ENCODE measurements at places on chromosomes 13 and 19.

- no peak for DNase-seq
Measured at GRCh38 chr19:4360641-4361151, 17.3 kb downstream of the MPND start.

DNA sequence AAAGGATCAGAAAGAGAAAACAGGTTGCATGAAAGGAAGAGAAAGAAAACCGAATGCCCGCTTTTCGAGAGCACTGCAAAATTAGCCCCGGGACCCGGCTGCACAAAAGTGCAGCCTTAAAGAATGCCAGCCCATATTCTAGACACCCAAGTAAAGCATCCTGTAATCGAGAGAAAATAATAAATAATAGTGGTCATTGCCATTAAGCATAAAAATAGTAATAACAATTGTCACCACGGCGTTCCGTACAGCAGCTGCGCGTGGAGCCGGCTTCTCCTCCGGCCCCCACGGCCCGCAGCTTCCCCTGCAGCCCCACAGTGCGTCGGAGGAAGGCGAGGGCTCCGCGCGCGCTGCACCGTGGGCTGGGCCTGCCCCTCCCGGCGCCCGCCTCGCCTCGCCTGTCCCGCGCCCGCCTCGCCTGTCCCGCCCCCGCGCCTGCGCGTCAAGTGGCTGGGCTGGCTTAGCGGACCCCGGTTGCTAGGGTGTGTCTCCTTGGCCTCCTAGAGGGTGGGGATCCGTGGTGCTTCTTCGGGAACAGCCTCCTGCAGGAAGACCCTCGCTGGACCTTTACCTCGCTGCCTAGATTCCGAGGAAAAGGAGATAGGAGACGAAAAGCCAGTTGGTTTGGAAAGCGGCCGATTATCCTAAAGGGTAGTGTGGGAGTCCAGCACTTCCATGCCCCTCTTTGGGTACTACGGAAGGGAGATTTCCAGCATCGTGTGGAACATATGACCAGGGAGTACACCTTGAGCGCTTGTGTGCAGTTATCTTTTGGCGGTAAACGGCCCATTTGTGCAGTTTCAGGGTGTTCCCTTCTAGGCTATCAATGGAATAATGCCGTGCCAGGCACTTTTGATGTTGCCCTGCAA, at the start of gene LRRC63:
Gene LRRC63 (plus strand): TSS at position 446 of the 869 bp plus-strand sequence. CDS start 1,107 bp downstream, outside the sequence.
- DNase-seq, result peak; percentile 57

GRCh38 chr19:50705422-50706019, 14.1 kb downstream of the SHANK1 start:
- DNase-seq, result no peak

DNA sequence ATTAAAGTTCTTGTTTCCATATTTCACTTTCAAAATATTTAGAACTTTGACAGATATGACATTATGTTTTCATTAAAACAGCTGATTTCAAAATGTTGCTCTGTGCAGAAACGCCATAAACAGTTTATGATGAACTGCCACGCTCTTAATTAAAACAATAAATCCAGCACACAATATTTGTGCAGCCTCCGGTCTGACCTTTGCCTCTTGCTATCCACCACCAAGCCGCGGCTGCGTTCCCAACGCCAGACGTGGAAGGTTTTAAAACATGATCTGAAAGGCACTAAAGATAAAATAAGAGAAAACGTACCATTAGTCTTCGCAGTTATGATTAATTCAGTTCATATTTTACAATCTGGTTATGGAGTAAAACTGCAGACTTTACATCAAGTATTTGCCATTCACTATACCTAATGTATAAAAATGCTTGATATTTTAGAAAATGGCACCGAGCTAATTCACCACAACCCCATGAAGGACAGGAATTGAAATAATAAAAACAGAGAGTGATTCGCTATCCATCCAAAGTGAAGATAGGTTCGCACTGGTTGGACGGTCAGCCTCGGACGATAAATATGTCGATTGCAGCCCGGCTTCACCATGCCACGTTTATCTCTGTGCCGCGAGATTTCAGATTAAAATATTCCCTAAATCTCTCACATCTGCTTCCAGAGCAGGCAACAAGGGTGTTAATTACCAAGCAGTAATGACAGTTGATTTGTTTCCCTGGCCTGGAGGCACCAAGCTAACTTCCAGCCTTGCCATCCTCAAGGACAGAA, 103.3 kb upstream of the ZNF507 start:
- DNase-seq, result no peak

DNA sequence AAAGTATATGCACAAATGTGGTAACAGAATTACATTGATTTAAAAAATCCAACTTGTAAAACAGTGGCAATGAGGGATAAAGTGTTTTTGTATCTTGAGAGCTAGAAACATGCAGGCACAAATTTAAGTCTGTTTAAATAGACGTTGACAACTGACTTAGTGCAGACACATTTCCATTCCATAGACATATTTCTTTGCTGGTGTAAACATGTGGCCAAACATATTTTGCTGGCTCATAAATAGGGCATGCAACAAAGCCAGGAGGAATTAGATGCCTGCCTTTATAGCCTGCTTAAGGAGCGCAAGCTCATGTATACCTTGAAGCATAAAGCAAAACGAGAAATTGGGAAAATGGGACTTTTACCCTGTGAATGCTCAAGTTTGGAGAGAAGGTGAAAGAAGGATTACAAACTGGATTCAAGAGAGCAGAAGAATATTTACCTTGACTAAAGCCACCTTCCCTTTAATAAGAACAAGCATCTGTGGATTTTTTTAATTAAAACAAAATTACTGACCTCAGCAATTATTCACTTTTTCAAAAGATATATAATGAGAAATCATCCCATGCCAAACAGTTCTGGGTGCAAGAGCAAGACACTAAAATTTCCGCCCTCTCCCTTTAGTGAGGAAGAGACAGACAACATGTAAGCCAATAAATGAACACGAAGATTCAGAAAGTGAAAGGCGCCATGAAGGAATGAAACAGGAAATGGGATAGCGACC, 71.0 kb downstream of the DCT start:
- no peak for DNase-seq

- no peak for DNase-seq
Measured at GRCh38 chr13:109271061-109271460, 515.3 kb downstream of the IRS2 start.

- DNase-seq, result no peak
Measured at GRCh38 chr13:100483139-100483538, 105.5 kb downstream of the GGACT start.

DNA sequence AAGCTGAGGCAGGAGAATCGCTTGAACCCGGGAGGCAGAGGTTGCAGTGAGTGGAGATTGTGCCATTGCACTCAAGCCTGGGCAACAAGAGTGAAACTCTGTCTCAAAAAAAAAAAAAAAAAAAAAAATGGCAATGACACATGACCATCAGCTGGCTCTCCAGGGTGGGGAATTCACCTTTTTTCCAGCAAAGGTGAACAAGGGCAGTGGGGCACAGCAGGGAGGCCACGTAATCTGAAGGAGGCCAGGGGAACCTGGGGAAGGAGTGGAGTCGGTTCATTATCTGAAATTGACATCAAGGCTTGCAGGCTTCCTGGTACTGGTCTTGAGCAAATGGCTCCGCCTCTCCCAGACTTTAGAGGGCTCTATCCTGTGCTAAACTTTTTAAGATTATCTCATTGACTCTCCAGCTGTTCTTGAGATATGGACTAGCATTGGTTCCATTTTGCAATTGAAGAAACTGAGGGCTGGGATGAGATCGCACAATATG, 28.1 kb downstream of the KEAP1 start:
- DNase-seq, result no peak

GRCh38 chr13:90382425-90382824, 965.1 kb upstream of the MIR17HG start:
- no peak for DNase-seq

DNA sequence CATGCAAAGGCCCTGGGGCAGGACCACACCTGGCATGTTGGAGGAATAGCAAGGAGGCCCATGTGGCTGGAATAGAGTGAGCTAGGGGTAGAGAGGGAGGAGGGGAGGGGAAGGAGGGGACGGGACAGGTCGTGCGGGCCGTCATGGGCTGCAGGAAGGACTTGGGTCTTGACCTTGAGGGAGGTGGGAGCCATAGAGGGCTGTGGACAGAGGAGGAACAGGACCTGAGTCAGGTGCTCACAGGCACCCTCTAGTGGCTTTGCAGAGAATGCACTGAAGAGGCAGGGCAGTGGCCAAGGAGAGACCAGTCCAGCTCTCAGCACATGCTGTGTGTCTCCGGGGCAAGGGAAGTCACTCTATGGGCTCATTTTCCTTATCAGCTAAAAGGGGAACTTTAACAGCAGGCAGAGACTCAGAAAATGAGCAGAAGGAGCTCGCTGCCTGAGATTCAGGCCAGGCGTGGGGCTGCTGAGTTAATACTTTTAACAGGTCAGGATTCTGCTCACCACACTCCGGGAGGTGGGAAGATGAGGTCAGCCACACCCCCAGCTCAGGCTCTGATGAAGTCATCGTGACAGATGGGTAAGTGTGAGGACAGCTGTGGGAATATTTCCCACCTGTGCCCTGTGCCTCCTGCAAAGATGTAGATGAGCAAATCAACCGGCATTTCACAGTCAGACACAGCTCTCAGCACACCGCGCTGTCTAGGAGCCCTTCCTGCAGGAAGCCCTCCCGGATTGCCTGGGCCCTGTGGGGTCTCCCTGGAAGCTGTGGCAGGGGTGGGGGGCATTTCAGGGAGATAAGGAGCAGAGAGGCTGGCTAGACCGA, 6.0 kb upstream of the TNFAIP8L1 start:
- no peak for DNase-seq

DNA sequence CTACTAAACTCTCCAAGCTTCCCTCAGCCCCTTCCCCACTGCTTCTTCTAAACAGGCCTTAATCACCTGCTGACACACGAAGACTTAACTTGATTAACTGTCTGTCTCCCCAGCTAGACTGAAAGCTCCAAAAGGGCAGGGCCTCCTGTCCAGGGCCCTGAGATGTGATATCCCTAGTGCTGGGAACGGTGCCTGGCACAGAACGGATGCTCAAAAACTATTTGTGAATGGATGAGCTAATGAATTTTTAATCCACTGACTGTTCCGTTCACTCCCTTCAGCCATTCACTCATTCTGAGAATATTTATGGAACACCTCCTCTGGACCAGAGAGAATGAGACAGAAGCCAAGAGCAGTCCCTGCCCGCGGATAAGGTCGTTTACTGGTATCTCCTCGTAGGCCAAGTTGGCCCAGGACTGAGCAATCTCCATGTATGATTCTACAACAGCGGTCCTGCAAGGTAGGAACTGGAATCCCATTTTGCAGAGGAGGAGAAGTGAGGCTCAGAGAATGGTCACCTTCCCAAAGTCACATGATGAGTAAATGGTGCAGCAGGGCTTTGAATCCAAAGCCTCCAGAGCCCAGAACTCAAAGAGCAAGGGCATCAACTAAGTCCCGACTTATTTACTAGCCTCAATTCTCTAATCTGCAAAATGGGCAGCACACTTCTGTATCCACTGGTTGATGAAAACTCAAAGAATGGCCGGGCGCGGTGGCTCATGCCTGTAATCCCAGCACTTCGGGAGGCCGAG, 3.4 kb downstream of the DMWD start:
- DNase-seq, result no peak

DNA sequence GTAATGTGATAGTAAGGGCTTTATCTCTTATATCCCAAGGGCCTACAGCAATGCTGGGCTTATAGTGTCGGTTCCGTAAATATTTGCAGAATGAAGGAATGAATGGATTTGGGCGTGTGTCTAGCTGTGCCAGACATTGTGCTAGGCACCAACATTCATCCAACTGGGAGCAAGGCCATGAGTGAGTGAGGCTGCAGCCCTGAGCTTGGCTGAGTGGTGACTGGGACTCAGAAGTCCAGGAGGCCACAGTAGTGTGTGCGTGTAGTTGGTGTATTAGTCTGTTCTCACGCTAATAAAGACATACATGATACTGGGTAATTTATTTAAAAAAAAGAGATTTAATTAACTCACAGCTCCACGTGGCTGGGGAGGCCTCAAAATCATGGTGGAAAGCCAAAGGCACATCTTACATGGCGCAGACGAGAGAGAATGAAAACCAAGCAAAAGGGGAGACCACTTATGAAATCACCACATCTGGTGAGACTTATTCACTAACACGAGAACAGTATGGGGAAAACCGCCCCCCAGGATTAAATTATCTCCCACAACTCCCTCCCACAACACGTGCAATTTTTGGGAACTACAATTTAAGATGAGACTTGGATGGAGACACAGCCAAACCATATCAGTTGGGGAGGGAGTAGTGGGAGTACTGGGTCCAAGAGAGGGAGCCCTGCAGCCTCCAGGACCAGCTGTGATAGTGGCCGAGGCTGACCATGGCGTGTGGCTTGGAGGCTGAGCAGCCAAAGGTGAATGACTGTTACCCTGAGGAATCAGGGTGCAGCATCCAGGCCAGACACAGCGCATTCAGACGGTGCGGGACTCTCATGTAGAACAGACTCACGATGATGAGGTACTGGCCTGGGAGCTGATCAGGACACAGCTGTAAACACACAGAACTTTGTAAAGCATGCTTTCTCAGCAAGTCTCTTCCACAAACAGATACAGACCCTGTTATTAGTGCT, 104.6 kb downstream of the TEX26 start:
- no peak for DNase-seq

DNA sequence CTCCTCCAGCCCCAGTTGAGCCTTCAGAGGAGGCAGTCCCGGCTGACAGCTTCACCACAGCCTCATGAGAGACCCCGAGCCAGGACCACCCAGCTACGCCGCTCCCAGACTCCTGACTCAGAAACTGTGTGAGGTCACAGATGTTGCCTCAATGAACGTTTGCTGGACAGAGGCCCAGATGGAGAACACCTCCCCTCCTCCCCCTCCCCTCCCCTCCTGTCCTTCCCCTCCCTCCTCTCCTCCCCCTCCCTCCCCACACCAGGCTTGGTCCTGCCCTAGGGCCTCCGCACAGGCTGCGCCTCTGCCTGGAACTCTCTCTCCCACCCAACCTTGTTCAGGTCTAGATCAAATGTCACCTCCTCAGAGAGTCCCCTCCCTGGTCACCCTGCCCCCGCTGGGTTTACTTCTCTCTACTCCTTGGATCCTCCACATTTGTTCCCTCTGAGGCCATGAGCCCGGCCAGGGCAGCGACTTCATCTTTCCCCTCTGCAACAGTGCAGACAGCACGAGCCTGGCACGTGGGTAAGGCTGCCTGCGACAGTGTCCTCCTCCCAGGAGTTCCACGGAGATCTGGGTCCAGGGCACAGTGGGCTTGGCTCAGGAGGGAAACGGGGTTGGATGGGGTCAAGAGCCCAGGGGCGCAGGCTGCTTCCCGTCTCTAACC, 17.4 kb downstream of the PIP5K1C start:
- no peak for DNase-seq

GRCh38 chr19:2413629-2414028, 13.8 kb downstream of the TIMM13 start:
- no peak for DNase-seq

- DNase-seq, result no peak
Measured at GRCh38 chr19:30254158-30254557, 118.0 kb upstream of the ZNF536 start.

DNA sequence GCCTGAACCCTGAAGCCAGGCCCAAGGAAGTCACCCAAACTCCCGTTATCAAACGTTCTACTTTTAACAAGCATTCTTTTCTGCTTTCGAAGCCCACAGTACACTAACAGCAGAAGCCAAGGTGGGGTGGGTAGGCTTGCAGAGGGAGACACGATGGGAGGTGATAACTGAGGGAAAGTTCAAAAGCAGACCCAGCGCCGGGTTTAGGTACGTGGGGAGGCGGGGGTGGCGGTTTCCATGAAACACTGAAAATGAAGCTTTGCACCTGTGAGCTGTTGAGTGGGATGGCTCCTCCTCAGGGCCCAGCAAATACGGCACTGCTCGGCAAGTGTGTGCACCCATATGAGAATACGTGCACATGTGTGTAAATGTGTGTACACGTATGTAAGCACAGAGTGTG, 49.8 kb downstream of the KLF2 start:
- DNase-seq, result no peak

GRCh38 chr13:30829145-30829832, 76.8 kb upstream of the MEDAG start:
- no peak for DNase-seq
